Stimulated activated CD8-positive, alpha-beta memory T cell treated with anti-CD3 and anti-CD28 coated beads, Interleukin-4, amount 100 ng/mL, for 48 hours (primary cell): ENCODE measurements at places on chromosomes 7 and 10.

GRCh38 chr7:108503112-108504026 lies 22.6 kb downstream of the PNPLA8 start:
- DNase-seq: no peak

- no peak for DNase-seq
Observed at GRCh38 chr10:5509236-5509635, 9.9 kb upstream of the CALML5 start.

GRCh38 chr10:132449051-132449810 lies 52.2 kb downstream of the PWWP2B start:
- DNase-seq: no peak

DNA sequence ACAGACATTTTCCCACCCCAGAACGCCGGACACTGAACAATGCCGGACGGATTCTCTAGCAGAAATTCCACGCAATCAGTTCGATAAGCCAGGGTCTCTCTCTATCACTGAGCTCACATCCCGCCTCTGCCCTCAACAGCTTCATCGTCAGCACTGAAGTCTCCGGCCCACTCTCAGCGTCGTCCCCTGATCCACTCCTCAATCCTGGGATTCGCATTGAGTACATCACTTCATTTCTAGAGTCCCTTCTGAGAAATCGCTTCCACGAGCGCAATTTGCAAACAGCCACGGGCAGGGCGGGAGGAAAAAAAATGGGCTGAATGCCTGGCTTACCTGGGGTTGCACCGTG lies 365 bp downstream of the YME1L1 start:
- DNase-seq: peak; percentile 51

DNA sequence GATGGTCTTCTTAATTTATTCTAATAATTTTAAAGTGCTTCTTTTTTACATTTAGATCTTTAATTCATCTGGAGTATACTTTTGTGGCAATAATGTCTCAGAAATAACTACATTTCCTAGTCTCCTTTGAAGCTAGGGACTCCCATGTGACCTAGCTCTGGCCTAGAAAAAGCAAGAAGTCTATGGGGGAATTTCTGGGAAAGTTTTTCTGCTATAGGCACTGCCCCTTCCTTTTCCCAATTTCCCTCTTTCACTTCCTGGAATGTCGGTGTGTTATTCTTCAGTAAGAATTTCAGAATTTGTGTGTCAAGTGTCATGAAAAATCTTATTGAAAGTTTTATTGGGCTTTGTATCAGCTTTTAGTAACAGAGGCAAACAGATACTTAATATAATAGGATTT lies 94.6 kb upstream of the LRRC4 start:
- no peak for DNase-seq

GRCh38 chr10:24277771-24278170 lies 68.8 kb downstream of the KIAA1217 start:
- DNase-seq: no peak

GRCh38 chr7:54015251-54015650 lies 526.9 kb upstream of the VSTM2A start:
- no peak for DNase-seq

- DNase-seq: no peak
Observed at GRCh38 chr7:38773430-38773829, 135.6 kb downstream of the VPS41 start.

- DNase-seq: no peak
Observed at GRCh38 chr7:41916450-41916927, 213.6 kb upstream of the INHBA start.

- DNase-seq: no peak
Observed at GRCh38 chr7:37694208-37695094, 10.9 kb downstream of the GPR141 start.

DNA sequence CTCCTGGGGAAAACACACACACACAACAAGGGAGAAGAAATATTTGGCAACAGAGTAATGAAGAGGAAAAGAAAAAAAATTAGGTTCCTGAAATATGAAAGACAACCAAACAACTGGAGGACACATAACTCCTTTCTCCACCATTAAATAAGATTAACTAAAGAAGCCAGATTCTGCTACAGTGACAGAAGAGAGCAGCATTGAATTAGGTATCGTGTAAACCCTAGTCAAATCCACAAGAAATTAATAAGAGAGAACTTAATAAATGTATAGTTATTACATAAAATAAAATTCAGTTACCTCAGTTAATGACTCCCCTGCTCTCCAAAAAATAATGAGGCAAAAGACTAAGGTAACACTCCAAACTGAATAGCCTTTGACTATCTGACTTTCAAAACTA lies 306.7 kb downstream of the CRPPA start:
- no peak for DNase-seq

GRCh38 chr7:110685899-110686298 lies 405.0 kb upstream of the LRRN3 start:
- no peak for DNase-seq
